ENCODE measurements at places on chromosomes 5 and 9.

- DNase-seq: no peak
Measured at GRCh38 chr9:2241836-2242741, 226.9 kb downstream of the SMARCA2 start.

- no peak for DNase-seq
Measured at GRCh38 chr5:886036-886435, 6.6 kb downstream of the BRD9 start.

DNA sequence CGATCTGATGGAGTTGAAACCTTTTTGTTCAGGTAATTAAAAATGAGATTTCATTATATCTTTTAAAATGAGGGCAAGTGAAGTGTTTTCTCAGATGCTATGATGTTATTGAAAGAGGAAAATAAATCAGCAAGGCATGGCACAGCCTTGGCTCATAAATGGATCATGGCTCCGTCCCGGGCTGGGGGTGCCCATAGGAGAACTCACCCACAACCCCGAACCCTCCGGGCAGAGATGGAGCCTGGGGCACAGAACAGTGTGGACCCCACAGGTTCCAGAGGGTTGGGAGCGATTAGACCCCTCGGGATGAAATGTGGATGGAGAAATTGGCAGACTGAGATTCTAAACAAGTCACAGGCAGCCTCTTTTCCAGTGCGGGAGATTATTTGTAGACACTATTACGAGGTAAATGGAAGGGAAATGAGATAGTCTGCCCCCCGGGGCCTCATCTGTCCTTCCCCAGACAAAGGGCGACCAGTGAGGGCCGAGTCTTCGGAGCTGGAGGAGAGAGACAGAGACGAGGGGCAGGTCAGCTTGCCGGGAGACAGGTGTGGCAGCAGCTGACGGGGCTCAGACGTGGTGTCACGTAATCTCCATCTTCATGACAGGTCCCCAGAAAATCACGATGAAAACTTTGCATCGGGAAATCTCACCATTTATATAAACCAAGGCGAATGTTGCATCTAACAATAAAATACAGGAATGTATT, 33.7 kb downstream of the NDUFS6 start:
- DNase-seq: no peak

GRCh38 chr5:159096243-159096923, 3.3 kb downstream of the EBF1 start:
- DNase-seq: no peak

DNA sequence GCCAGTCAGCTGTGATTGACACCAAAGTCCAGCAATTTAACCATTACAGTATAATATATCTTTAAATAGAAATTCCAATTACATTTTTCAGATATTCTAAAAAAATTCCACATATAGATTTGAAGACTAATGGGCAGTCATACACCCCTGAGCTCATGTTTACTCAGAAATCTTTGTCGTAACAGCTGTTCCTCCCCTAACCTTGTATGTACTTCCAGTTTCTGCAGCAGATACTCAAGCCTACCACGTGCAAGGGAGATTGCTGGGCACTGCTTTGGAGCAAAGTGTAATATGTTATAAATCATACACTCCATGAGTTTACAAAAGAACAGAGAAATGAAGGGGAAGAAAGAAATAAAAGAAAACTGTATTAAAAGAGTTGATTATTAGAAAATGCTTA, 241.2 kb downstream of the TRIM32 start:
- DNase-seq: no peak

DNA sequence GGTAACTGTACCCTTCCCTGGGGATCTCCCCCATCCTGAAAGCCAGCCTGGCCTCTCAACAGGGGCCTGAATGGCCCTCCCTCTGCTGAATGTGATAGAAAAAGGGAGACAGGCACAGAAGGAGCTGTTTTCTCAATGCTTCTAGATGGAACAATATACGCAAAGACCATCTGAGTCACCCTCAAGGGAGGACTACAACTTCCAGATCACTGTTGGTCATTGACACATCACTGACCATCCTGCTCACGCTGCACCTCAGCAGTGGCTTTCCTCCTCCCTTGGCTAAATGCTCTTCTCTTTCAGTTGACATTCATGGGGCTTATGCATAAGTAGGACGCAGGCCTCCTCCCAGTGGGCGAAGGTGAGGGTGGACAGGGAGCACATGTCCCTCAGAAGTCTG, 112.2 kb upstream of the SHB start:
- DNase-seq: no peak

DNA sequence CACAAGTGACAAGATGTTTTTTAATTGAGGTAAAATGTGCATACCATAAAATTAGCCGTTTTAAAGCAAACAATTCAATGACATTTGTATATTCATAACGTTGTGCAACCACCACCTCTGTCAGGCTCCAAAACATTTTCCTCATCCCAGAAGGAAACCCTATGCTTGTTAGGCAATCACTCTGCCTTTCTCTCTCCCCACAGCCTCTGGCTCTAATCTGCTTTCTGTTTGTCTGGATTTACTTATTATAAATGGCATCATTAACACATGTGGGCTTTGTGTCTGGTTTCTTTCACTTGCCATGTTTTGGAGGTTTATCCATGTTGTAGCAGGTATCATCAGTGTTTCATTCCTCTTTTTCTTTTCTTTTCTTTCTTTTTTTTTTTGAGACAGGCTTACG, 1.4 kb upstream of the N4BP3 start:
- DNase-seq: no peak

- no peak for DNase-seq
Measured at GRCh38 chr9:127767909-127768331, 10.5 kb downstream of the SH2D3C start.

- no peak for DNase-seq
Measured at GRCh38 chr5:165757791-165758190, 2252.4 kb downstream of the MAT2B start.

- no peak for DNase-seq
Measured at GRCh38 chr5:21152611-21153010, 1164.6 kb upstream of the CDH18 start.

- DNase-seq: no peak
Measured at GRCh38 chr9:121684381-121685145, 33.1 kb downstream of the DAB2IP start.

GRCh38 chr9:7906783-7907550, 107.4 kb upstream of the DMAC1 start:
- DNase-seq: no peak

- DNase-seq: no peak
Measured at GRCh38 chr5:99239826-99240360, 311.1 kb upstream of the CHD1 start.

DNA sequence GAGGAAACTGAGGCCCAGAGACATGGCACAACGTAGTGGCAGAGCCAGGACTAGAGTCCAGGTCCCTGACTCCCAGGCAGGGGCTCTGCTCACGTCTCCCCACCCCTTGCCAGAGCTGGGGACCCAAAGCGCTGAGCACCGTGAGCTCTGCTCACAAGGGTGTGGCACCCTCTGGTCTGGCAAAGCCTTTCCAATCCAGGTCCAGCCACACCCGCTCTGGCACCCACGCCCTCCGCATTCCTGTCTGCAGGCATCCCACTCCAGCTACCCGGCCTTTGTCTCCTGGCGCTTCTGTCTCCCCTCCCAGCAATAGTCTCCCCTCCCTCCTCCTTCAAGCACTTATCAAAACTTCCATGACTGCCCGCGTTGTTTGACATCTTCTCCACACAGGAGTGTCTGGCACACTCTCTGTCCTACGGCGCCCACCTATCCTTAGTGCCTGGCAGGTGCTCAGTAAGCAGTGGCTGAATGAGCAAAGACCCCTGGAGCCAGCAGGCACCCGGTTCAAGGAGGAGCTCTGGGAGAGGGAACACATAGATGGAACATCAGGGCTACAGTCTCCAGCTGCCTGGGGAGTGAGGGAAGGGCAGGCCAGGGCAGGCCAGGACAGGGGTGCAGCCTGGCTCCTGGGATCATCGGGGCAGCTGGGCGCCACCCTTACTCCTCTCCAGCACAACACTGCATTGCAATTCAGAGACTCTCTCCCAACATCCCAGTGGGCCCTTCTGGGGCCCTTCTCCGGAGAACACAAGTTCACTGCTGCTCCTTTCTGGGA, 12.0 kb downstream of the HIGD2A start:
- DNase-seq: no peak

DNA sequence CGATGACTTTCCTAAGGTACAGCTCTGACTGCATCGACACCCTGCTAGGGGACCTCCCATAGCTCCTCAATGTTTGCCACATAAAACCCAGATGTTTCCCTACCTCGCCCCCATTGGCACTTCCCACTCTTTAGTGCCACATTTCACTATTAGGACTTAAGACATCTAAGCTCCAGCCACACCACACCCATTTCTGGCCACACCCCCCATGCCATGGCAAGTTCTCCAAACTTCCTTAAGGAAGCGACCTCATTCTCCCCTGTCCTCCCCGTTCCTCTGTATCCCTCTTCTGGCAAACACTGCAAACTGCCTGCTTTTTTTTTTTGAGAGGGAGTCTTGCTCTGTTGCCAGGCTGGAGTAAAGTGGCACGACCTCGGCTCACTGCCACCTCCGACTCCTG, 62.9 kb downstream of the USP20 start:
- DNase-seq: no peak

DNA sequence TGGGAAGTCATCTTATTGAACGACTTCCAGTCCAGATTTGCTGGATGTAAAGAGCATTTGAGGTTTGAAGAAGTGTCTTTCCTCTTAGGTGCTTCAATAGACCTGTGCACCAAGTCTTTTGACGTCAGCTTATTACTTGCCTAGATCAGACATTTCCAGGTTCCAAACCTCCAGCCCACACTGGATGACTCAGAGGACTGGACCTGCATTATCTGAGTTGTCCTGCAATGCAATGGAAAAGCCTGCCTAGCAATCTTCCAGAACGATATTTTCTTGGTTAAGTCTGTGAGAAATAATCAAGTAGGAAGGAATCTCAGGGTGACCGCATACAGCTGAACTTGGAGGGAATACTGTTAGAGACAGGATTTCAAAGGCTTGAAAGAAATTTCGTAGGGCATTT, 147.2 kb upstream of the MOCS2 start:
- no peak for DNase-seq

DNA sequence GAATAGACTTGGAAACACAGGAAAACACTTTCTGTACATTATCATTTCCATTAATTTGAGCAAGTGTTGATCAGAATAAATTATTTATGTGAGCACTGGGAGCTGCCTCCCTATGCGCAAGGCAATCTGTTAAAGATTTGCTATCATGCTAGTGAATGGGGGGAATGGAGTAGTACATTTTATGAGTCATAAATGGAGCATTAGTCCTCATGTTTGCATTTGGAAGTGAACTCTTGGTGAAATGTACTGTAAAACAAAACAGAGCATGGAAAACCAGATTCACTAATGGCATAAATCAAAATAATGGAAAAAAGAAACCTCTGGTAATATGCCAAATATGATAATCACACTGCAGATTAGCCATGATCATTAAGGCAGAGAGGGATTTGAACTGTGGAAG, 40.5 kb upstream of the TMC1 start:
- no peak for DNase-seq

DNA sequence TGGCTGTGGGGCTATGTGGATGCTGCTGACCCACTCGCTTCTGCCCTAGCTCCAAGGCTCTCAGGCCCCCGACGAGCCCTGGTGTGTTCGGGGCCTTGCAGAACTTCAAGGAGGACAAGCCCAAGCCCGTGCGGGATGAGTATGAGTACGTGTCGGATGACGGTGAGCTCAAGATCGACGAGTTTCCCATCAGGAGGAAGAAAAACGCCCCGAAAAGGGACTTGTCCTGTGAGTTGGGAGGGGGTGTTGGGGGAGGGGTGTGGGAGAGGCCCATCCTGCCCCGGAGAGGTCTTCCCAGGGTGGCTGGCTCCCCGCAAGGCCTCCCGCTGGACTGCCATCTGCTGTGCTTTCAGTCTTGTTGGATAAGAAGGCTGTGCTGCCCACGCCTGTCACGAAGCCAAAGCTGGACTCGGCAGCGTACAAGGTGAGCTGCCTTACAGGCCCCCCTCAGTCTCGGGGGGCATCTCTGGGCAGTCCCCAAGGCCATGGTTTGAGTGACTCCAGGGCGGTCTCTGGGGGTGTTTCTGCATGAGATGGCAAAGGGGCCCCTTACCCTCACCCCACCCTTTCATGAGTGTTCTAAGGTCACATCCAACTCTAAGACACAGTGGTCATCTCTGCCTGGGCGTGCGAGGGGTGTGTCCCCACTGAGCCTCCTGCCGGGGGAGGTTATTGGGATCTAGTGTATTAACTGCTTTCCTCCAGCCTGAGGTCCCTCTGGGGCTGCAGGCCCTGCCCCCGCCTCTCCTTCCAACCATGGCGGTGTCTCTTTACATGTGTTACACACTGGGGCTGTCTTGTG, 89.5 kb downstream of the PHF2 start:
- no peak for DNase-seq

DNA sequence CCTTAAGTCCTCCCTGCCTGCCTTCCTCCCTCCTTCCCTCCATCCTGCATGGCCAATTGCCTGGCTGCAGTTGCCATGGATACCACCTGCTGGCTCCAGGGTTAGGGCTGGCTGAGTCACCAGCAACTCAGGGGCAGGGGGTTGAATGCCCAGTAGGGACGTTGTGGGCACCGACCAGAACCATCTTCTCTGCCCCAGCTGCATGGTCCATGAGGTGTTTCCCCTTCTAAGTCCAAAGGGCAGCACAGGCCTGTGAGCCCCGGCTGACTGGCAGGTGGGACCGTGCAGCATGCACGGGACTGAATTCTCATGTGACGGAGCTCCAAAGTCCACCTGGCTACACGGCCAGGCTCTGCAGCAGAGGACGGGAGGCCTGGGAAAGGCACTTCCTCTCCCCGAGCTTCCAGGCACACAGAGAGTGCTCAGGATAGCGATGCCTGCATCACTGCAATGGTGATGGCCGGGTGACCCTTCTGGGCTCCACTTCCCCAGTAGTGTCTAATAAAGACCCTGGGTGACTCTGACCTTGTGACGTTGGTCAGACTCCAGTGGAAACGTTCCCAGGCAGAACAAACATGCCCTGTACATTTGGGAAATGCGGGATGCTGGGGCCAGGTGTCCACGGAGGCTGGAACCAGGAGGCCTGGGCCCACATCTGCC, 5.7 kb downstream of the ASS1 start:
- no peak for DNase-seq

- DNase-seq: no peak
Measured at GRCh38 chr5:32869216-32869615, 158.1 kb downstream of the NPR3 start.

DNA sequence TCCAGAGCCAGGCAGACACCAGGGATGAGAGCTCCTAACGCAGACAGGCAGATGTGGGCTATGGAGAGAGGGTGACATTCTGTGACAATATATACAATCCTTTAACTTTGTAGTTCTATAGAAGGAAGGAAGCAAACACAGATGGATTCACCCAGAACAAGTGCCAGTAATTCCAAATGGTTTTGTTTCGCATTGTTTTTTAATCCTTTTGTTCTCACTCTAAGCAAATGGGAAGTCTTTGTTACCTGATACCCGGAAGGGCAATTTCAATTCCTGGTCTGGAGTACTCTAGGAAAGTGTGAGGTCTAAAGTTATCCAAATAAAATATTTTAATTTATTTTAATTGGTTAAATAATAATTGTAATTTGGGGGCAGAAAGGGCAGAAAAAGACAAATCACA, 2.5 kb downstream of the FRMD3 start:
- DNase-seq: no peak

Data from activated CD4-positive, CD25-positive, alpha-beta regulatory T cell treated with anti-CD3 and anti-CD28 coated beads, Interleukin-2, amount 50 U/mL, for 16 hours (primary cell).